B cell (primary cell): ENCODE measurements at places on chromosomes 3 and 15.
A peak's percentile ranks its signal among the peaks of the same experiment; 100 is the strongest.

DNA sequence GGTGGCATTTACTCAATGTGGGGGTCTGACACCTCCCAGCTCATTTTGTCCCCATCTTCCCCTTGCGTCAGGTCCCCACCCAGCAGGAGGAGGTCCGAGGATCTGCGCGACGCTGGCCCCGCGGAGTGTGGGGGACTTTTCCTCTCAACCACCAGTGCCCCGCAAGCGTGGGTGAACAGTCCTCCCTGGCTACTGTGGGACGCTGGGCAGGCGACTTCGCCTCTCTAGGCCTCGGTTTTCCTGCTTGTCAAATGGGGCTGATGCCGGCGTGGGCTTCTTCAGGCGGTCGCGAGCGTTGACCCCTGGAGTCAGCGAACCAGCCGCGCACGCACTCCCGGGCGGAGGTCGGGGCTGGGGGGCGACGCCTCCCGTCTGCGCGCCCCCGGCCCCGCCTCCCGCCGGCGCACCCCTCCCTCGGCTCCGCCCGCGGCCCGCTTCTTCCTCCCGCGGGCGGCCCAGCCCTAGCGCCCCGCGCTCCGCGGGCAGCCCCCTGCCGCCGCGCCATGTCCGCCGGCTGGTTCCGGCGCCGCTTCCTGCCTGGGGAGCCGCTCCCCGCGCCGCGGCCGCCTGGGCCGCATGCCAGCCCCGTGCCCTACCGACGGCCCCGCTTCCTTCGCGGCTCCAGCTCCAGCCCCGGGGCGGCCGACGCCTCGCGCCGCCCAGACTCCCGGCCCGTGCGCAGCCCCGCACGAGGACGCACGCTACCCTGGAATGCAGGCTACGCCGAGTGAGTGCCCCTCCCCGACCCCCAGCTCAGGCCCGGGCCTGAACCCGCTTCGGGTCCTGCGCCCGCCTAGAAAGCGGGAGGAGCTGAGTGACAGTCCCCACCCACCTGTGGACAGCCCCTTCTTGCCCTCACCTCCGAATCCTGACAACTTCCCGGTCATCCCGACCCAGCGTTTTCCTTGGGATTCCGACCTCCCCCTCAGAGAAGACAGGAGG, at the start of gene PPM1M:
PPM1M (plus strand) TSS at position 438 of the 942 bp plus-strand sequence; CDS start at position 504, 66 bp downstream.
- peak; percentile 71 for DNase-seq

GRCh38 chr3:123725652-123726400, 141.0 kb upstream of the HACD2 start:
- no peak for DNase-seq

GRCh38 chr3:127090218-127091160, 102.4 kb upstream of the PRR23E start:
- DNase-seq, result no peak

DNA sequence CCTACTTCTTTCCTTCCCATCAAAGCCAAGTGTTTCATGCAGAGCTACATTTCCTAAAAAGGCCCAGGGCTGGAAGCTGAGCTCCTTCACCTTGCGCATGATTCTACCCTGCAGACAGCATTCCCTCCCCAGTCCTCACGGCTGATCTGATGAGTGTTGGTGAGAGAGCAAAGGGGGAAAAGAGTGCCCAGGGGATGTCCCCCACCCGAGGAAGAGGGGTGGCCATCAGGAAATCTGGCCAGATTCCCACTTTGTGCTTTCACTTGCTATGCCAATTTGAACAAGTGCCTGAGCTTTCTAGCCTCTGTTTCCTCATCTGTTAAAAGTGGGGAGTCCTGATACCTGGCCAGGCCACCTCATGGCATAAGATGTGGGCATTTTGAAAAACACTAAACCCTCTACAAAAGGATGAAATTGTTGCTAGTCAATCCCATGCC, 231.0 kb upstream of the TLE3 start:
- no peak for DNase-seq

GRCh38 chr3:110738531-110738930, 333.1 kb upstream of the NECTIN3 start:
- DNase-seq, result no peak

GRCh38 chr3:147420353-147421183, 11.4 kb downstream of the ZIC1 start:
- no peak for DNase-seq

- DNase-seq, result no peak
Observed at GRCh38 chr3:42128526-42128925, 37.4 kb downstream of the TRAK1 start.

GRCh38 chr3:24375947-24376384, 118.7 kb downstream of the THRB start:
- no peak for DNase-seq

DNA sequence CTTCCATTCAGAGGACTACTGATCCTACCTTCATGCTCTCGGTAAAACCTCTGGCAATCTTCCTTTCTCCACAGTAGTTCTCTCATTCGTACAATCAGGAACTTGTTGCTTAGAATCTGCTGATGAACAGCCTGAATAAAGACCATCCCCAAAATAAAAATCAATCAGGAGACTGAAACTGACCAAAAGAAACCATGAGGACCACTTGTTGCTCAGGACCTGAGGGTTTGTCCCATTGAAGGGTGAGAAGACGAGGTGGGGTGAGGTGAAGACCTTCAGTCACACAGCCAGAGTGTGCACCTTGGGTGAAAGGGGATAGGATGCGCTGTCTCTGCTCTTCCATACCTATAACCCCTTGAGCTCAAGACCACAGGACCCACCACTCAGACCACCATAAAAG, 36.8 kb downstream of the SPINK8 start:
- no peak for DNase-seq

- DNase-seq, result no peak
Observed at GRCh38 chr3:188076176-188076575, 77.8 kb upstream of the LPP start.

DNA sequence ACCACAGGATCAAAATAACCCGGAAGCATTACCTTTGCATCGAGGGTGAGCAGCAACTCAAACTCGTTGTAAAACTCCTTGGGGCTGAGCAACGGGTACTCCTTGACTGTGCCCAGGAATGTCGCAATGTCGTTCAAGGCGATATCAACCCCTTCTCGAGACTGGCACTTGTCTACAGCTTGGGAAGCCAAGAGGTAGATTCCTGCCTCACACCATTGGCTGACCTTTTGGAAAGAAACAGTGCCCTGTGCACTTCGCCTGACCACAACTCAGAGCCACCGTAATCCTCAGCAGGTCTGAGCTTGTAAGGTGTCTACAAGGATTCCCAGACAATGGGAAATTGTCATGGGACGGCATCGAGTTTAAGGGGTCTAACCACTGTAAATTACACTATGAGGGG, 43.9 kb downstream of the B3GNT5 start:
- no peak for DNase-seq

DNA sequence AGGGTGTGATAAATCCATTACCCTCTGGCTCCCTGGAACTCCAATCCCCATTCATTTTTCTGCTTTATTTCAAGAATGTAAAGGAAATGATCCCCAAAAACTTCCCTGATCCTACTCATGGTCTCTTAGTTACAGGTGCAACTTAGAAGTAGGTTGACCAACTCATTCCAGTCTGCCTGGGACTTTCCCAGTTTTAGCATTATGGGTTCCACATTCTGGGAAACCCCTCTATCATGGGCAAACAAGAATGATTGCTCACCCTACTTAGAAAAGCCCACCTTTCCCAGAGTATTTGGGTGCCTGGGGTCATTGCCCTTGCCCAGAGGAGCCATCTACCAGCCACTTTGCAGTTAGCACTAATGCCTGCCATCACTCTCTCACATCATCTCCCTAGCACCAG, 15.6 kb downstream of the CLDN18 start:
- no peak for DNase-seq

DNA sequence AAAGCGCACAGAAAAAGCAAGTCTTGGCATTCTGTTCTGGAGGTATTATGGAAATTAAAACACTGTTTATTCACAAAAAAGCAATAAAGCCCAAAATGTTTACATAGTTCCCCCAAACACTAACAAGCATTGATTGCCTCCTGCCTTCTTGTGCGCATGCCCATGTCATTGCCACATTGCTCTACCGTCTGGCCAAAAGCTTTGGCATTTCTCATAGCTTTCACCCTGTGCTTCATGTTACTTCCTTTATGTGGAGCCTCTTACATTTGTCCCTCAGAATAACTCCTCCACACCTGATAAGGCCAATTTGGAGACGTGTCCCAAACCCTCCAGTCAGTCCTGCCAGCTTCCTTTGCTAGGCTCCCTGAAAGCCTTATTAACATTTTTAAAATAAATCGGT, 680.8 kb downstream of the GBE1 start:
- no peak for DNase-seq

DNA sequence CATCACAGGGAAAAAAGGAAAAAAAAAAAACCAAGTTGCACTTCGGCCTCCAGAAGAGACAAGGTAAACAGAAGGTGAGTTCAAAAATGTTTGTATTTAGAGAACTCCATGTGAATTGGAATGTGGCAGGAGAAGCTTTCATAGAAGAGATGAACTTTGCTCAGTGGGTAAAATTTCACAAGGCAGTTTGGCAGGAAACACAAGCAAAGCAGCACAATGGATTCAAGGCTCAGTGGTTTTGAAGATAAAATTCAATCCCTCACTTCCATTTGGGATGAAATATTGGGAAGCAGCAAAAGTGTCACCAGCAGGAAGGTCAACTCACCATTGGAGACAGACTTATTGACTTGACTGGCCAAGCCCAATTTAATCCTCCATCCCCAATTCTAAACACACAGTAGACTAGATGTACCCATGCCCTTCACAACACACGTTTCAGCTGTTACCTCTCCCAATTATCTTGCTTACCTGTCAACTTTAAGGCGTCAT, 256.7 kb upstream of the ICE2 start:
- no peak for DNase-seq

GRCh38 chr3:107981471-107982111, 109.2 kb downstream of the CD47 start:
- DNase-seq, result no peak

DNA sequence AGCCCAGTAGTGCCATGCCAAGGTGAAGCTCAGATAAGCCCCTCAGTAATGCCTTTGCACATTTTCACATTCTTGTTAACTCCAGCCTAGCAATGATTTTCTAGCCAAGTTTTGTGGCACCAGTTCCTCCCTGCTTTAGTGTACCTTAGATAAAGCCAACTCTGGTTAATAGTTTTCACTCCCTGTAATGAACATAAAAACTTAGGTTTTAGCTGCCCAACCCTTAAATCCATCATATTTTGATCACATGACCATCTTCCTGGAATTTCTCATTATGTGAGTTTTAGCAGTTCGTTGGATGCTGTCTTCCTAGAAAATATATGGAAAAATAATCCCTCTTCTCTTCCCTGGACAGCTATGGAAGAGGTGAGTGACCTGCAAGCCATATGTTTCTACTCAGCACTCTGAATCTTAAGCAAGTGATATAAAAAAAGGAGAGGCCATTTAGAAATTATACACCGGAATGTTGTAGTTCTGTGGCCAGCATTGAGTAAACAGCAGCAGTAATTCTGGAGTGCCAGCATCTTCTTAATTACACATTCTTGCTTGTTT, 62.2 kb upstream of the P2RY1 start:
- DNase-seq, result no peak

DNA sequence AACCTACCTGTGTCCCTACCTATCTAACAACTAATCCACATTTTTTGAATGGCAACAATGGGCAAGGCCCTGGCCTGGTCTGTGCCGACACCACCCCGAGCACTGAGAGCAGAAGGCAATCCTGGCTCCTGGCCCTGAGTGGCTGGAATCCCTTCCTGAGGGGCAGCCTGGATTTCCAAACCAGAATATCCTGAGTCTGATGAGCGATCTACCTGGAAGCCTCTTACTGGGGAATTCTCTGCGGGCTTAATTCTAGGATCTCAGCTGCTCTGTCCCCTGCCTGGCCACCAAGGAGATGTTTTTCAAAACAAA, 22.1 kb downstream of the ATP2B2 start:
- DNase-seq, result no peak

GRCh38 chr15:40618906-40619305, 24.9 kb downstream of the KNL1 start:
- DNase-seq, result no peak

DNA sequence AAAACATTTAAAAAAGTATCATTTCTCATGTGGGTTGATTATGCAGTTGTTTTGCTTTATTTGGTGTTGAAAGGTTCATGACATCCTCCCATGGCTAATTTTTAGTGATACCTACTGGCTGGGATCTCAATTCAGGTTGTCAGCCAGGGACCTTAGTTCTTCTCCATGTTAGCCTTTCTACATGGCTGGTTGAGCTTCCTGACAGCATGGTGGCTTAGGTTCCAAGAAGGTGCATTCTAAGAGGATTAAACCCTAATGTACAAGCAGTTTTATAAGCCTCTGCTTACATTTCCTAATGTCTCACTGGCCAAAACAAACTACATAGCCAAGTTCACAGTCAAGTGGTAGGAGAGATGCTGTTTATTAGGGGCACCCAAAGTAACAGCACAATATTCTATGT, 9.4 kb upstream of the TM6SF1 start:
- DNase-seq, result no peak

DNA sequence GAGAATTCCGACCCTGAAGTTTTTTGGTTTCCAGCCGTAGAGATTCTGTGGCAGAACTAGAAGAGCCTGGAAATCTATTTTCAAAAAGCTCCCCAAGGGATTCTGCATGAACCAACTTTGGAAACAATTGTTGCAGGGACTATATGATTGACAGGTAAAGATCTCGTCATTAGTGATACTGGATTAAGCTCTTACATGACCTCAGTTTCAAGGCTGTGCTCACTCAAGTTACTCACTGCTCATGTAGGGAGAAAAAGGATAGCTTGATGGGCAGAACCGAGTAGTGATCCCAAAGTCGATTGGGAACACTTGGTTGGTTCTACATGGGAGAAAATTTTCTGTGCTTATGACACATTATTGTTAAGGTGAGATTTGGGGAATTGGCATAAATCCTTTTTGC, 142.3 kb upstream of the RASGRP1 start:
- no peak for DNase-seq

GRCh38 chr3:165128544-165128943, 50.2 kb upstream of the SI start:
- DNase-seq, result no peak

DNA sequence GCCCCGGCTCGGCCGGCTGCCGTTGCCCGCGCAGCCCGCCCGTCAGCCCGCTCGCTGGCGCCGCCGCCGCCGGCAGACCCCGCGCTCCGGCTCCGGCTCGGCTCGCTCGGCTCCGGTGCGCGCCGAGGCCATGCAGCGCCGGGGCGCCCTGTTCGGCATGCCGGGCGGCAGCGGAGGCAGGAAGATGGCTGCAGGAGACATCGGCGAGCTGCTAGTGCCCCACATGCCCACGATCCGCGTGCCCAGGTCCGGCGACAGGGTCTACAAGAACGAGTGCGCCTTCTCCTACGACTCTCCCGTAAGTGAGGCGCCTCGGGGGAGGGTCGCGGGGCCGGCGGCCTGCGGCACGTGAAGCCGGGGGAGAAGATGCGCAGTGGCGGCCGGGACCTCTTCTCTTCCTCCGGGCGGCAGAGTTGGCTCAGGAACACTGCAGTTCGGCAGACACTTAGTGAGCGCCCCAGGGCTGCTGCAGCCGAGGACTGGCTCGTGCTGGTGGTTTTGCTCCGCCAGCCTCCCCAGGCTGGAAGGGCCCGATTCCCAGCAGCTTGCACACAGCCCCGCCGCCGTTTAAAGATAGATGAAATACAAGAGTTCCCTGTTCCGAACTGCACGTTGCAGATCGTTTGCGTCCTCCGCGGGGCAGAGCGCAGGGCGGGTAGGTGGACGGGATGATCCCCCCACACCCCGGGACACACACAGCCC, 407 bp downstream of the USP13 start:
- peak; percentile 78 for DNase-seq

GRCh38 chr3:102020735-102021134, 171.4 kb downstream of the NFKBIZ start:
- no peak for DNase-seq

GRCh38 chr3:196357905-196358304, 19.7 kb upstream of the TM4SF19 start:
- DNase-seq, result no peak

- DNase-seq, result no peak
Observed at GRCh38 chr15:81819924-81820635, 225.7 kb downstream of the MEX3B start.
